ENCODE measurements at places on chromosomes 11 and 22.
A peak's percentile ranks its signal among the peaks of the same experiment; 100 is the strongest.

DNA sequence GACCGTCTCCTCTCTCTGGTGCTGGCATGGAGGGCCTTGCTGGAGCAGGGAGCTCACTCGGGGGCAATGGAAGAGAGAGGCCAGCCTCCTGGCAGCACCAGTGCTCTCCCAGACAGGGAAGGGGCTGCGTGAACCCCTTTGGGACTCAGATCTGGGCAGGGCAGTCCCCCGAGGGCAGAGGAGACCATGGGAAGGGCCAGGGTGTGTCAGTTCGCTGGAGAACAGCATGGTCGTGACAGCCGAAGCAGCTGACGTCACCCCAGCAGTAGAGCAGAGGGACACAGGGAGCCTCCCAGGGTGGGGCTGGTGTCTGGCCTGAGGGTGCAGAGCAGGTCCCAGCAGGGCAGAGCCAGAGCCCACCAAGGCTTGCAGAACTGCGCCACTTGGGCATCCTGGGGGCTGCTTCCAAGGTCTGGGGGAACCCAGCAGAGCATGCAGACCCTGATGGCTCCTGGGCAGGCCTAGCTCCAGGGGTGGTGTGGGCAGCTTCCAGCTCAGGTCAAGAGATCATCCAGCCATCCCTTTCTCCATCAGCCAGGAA, 71.0 kb upstream of the KCNQ1OT1 start:
- no peak for DNase-seq

- DNase-seq: no peak
Measured at GRCh38 chr11:116145187-116145865, 627.5 kb downstream of the BUD13 start.

DNA sequence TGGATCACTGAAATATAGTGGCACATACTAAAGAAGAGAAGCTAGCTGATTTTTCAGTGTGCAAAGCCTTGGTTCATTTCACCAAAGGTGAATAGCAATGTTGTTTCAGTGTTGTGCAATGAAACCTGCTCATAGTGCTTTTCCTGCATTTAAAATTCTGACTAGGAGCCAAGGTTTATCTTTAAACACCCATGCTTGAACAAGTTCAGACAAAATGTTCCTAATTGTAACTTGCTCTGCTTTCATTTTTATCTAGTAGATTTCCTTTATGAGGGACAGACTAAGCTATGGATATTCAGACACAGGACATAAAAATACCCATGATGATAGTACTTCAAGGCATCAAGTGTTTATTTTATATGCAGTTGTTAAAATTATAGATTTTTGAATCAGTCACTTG, 47.7 kb downstream of the BBOX1 start:
- no peak for DNase-seq

DNA sequence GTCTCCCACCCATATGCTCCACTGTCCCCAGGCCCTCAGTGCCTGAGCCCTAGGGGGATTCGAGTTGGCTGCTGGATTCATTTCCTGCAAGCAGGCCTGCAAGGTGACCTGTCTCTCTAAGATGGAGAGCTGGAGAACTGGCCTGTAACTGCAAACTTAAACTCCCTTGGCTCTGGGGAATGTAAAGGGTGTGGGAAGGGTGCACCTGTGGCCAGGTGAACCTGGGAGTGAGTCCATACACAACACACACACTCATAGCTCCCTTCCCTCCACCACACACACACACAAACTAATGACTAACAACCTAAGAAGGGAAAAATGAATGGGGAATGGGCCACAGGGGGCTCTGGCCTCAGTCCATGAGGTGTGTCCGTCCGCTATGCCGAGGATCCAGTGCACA, 14.5 kb downstream of the SMTNL1 start:
- no peak for DNase-seq

DNA sequence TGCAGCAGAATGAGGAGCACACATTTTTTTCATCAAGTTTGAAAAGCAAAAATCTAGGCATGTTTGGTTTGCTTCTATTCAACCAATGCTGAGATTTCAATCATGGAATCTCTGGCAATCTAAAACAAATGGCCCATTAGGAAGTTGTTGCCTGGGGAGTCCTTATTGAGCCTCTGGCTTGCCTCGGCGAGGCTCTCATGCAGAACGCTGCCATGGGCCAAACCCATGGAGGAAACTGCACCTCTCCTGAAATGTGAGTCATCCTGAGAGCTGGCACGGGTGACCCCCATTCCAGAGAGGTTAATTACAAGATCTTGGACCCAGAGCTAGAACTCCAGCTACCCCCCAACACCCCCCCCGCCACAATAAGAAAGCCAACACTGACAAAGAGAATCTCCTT, 80.7 kb downstream of the MN1 start:
- DNase-seq: no peak

- DNase-seq: peak; percentile 83
Measured at GRCh38 chr22:19447330-19448075, at the start of gene C22orf39. Gene C22orf39, minus strand, starts transcription at chr22:19447711. Its CDS starts 23 bp downstream, at chr22:19447688.

GRCh38 chr11:119983816-119984215, 154.1 kb downstream of the TRIM29 start:
- DNase-seq: no peak

DNA sequence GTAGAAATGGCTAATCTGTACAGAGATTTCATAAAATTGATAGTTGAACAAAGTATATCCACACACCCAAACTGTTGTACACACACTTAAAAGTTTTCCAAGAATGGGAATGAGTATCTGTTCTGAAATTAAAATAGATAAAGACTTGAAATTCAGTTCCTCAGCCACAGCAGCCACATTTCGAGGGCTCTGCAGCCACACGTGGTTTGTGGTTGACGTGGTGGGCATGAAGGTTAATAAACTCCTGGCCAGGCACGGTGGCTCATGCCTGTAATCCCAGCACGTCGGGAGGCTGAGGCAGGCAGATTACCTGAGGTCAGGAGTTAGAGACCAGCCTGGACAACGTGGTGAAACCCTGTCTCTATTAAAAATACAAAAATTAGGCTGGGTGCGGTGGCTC, 24.0 kb downstream of the TPST2 start:
- no peak for DNase-seq

- no peak for DNase-seq
Measured at GRCh38 chr22:46754110-46754799, 8.2 kb upstream of the TBC1D22A start.

DNA sequence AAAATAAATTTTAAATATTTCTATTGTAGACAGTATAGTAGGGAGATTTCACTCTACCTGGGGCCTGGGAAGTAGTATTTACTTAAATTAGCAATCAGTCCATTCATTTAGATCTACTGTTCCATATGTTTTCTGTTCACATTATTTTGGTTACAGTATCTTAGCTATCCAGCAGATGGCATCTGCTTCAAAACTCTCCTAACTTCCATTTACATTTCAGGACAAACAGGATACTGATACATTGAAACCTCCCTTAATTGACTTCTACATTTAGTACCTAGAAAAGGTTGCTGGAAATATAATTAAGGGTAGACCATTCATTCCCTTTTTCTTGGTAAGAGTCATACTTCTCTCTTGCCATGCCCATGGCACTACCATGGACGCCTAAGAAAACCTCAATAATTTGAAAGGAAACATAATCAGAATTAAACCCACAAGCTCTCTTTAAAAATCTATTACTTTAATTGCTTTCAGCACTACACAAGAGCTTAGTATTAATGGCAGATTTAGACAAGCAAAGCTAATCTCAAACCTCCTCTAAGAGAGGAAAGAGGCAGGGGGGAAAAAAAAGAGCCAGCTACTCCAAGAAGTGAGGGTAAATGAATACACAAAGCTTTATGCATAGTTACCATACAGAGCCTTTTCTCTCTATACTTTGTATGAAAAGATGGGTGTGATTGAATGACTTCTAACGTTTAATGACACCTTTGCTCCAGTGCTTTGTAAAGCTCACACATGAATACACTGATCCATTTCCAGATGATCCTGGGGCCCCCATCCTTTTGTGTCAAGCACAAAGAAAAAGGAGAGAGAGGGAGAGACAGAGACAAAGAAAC, 131.2 kb upstream of the MTMR2 start:
- no peak for DNase-seq

DNA sequence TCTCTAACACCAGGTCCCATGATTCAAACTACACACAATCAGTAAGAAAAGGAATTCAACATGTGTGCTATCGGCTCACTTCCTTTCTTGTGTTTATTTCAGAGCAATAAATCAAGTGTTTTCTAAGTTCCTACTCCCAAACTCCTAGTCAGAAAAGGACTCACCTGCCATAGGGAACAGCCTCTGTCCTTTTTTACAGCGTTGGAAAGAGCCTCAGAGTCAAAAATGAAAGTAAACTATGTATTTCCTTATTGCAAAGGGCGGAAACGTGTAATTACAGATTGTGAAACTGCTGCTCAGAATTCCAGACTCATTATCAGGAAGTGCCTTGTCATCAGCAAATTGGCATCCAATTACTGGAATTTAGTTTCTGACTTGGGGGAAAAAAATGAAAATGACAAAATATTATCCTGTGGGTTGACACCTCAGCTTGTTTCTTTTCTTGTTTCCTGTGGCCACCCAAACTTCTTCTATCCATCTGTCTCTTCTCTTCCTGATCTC, at the start of gene CASP4:
CASP4 (minus strand) TSS at position 220 of the 501 bp plus-strand sequence; CDS start at position 171, 49 bp downstream.
- no peak for DNase-seq

DNA sequence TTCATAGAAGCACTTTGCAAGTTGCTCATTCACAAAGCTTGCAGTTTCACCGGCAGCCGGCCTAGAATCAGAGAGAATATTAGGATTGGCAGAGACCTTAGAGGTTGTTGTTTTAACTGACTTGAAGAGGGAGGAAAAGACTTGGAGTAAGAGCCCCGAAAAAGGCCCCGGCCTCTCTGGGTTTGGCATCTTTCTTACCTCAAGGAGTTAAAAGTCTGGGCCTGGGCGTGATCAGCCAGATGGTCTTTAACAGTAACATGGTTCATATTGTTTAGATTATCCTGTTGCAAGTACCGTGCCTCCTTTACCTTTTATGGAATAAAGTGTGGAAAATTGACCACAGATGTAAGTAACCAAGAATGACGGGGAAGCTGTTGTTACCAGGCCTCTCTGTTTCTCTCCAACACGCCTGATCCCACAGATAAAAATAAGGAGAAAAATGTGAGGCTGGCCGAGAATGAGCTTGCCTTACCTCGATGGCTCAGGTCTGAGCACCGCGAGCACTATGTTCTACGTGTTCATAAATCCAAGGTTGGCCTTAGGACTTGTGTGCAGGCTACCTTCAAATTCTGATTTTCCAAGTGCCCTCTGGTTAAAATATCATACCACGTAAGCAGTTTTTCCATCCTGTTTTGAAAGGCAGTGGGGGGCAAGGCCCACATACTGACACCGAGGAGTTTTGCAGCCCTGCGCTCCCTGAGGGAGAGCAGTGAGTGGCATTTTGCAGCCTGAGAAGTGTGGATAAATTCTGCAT, 56.4 kb downstream of the PARVA start:
- DNase-seq: no peak

- DNase-seq: no peak
Measured at GRCh38 chr11:46991391-46991790, 54.8 kb downstream of the CSTPP1 start.

DNA sequence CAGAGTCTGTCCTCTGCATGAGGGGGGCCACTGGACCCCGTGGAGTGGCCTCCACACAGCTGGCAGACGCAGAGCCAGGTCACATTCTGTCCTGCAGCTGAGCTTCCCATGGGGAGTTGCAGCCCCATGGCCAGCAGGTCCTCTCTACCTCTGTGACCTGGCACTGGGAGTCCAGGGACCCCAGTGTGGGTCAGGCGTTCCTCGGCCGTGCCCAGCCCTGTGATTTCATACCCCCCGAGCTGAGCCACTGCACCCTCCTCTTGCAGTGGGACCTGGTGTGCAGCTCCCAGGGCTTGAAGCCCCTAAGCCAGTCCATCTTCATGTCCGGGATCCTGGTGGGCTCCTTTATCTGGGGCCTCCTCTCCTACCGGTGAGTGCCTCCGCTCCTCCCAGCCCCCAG, 32.2 kb upstream of the SLC22A12 start:
- no peak for DNase-seq

All from activated CD4-positive, alpha-beta T cell treated with anti-CD3 and anti-CD28 coated beads, Interleukin-2, amount 50 U/mL, for 1 hour (primary cell).